ENCODE measurements at places on chromosomes 13 and 19.

- DNase-seq = peak; percentile 42
Observed at GRCh38 chr19:58559275-58560006, 1.0 kb upstream of the UBE2M start.

- DNase-seq = no peak
Observed at GRCh38 chr13:48776401-48776800, 122.7 kb downstream of the CYSLTR2 start.

DNA sequence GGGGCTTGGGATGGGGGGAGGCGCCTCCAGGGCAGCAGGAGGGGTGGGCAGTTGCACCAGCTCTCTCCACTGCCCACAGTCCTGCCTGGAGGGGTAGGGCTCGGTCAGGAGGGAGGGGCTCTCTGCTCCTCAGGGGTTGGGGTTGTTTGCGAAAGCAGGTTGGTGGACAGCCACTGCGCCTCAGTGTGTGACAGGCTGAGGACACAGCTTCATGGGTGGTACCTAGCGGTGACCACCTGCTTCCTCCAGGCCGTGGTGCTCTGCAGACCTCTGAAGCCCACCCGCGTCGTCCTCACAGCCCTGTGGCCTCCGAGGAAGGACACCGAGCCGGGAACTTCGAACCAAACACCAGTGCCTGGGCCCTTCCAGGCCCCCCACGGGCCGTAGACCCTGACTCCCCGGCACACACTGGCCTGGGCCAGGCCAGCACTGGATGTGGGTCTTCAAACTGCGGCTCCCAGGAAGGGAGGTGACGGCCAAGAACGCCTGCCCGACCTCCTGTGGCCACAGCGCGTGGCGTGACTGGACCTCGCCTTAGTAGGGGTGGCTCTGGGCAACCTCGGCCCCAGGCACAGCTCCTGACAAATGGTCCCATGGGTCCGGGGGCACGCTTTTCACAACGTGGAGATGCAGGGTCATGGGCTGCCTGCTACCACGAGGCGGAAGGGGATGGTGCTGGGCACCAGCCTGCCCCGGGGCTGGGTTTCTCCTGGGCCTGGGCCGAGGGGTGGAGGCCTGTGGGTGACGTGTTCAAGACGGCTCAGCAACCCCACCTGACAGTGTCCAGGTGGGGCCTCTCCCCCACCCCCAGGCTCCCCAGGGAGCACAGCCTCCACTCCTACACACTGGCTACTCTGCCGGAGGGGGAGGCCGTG lies 173.2 kb downstream of the KDM4B start:
- no peak for DNase-seq

GRCh38 chr13:109642358-109642757 lies 144.0 kb downstream of the IRS2 start:
- DNase-seq = no peak

- no peak for DNase-seq
Observed at GRCh38 chr19:45276284-45276687, 25.2 kb downstream of the MARK4 start.

DNA sequence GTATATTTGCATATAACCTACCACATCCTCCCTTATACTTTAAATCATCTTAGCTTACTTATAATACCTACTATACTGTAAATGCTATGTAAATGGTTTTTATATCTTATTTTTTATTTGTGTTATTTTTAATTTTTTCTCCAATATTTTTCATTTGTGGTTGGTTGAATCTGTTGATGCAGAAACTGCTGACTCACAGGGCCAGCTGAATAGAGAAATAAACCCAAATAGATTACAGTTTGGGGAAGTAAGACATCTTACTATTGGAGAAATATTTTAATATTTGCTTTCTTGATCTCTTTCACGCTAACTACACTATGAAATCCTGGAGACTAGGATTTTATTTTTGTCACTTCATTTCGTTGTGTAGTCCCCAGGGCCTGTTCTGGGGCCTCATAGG lies 7.1 kb downstream of the SMAD9 start:
- no peak for DNase-seq

DNA sequence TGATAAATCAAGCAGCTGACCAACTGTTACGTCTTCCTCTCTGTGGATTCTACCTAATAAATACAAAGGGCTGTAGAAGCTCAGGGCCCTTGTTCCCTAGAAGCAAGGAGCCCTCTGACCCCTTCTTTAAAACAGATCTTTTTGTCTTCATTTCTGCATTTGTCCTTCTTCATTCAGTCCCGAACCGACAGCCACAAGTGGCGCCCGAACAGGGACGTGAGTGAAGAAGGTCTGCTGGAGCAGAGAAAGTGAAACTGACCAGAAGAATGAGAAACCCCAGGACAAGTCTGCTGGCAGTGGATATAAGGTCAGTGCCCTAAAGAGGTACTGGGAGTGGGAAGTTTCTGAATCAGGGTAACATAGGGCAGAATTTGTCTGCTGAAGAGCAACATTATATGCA lies 13.1 kb downstream of the ZNF773 start:
- no peak for DNase-seq

- no peak for DNase-seq
Observed at GRCh38 chr19:16111909-16112752, 442 bp downstream of the RAB8A start.

DNA sequence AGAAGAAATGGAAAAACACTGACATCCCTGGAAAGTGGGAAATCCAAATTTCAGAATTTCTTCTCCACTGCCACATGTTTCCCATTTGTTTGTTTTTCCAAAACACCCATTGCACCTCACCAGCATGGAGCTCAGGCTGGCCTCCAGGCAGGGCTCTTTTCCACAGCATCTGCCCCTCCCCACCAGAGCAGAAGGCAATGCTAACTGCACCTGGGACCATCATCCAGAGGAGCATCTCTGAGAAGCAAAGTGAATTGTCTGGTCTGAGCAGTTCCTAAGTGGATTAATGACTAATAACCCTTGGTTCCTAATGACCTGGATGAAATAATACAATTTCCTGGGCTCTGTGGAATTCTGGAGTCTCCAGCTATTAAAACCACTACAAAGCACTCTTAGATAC lies 8.8 kb upstream of the CYSLTR2 start:
- no peak for DNase-seq

GRCh38 chr19:18951721-18952281 lies 10.8 kb upstream of the HOMER3 start:
- DNase-seq = no peak

- no peak for DNase-seq
Observed at GRCh38 chr19:49114630-49115363, 627 bp downstream of the LIN7B start.

DNA sequence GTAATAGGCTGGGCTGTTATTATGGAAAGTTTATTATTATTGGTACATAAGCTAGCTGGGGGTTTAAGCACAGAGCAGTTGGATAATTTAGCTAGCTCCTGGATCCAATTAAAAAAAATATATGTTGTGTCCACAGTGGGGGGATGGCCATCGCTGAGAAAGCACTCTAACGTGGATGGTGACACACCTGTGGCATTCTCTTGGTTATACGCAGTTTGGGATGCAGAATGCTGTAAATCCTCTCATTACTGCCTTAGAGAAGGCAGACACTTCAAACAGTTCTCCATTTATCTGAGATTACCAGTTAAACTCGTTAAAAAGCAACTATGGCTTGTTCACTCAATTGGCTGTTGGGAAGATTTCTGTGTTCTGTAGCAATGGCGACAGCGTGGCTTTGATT lies 2.4 kb upstream of the ZNF536 start:
- no peak for DNase-seq

GRCh38 chr13:35882722-35883497 lies 248.3 kb downstream of the DCLK1 start:
- no peak for DNase-seq

GRCh38 chr13:41384749-41385503 lies 72.4 kb upstream of the RGCC start:
- DNase-seq = no peak

DNA sequence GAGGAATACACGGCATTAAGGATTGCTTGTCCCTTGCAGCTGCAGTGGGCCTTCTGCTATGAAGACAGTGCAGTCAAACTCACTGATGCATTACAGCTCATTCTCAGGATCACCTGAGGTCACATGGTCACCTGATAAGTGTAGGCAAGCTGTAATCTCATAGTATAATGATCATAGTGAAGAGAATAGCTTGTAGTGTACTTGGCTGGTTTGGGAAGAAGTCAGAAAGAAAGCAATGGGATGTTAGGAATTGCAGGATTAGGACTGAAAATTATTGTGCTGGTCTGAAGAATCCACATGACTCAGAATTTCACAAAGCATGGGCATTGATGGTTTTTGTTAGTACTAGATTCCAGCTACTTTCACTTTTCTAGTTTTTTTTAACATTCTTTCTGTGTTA lies 76.7 kb downstream of the MBNL2 start:
- DNase-seq = no peak

- no peak for DNase-seq
Observed at GRCh38 chr13:33956346-33956745, 138.4 kb downstream of the RFC3 start.

- DNase-seq = no peak
Observed at GRCh38 chr13:94709001-94709834, 3.1 kb downstream of the SOX21 start.

- DNase-seq = no peak
Observed at GRCh38 chr13:103656311-103656710, 590.1 kb upstream of the SLC10A2 start.

DNA sequence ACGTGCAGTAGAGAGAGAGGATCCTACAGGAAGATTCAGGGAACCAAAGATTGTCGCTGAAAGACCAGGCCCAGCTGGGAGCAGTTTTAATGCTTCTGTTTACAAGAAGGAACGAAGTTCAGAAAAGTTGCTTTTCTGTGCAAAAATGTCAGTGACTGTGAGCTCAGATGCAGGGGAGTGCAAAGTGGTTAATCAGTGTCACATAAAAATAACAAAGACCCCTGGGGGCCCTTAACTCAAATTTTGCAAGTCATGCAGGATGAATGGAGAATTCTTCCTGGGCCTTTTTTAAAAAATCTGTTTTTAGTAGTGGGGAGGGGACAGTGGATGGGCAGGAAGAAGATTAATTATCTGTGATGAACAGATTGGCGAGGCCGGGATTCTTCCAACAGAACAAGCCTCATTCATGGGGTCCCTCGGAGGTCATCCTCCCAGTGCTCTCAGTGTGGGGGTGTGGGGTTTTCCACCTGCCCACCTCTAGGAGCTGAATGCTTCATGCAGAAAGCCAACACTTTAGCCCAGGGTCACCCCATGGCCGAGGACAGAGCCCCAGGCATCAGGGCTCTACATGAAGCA lies 167.2 kb downstream of the UQCRFS1 start:
- no peak for DNase-seq

GRCh38 chr13:110140099-110140498 lies 166.9 kb downstream of the COL4A1 start:
- no peak for DNase-seq

- no peak for DNase-seq
Observed at GRCh38 chr13:111899714-111900389, 167.1 kb upstream of the SOX1 start.

DNA sequence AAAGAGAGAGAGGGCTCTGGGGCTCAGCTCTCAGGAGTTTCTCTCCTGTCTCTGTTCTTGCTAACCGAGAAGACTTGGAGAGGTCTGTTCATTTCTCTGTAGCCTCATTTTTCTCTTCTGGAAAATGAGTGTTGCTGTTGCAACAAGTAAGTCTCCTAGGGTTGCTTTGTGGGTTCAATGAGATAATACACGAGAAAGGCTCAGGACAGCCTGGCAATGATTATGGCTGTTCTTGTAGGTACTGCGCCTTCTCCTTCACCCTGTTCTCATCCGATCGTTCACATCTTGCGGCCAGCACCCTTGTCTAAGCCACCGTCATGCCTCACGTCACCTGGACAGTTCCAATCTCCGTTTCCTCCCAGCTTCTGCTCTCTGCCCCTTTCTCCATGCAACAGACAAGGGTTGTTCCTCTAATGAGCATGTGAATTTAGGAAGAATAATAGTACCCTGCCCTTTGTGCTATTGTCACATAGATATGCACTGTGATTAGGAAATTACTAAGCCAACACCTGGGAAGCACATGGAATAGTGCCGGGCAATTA lies 4.2 kb downstream of the C5AR1 start:
- no peak for DNase-seq

DNA sequence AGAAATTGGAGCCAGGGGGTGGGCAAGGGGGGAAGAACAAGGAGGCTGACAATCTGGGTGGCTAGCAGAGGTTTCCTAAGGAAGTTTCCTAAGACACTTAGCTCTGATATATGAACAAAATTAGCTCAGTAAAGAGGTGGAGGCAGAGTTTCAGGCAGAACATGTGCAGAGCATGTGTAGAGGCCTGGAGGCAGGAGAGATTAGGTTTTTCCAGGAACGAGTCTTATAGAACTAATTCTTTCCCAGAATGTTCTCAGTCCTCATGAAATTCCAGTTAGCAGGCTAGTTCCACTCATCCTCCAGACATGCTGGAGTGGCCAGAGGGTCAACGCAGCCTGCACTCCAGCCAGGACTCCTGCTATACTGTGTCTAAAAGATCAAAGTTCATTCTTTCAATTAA lies 184.7 kb downstream of the LACC1 start:
- DNase-seq = no peak

- DNase-seq = peak; percentile 15
Observed at GRCh38 chr13:20161275-20161950, 561 bp upstream of the GJA3 start.

DNA sequence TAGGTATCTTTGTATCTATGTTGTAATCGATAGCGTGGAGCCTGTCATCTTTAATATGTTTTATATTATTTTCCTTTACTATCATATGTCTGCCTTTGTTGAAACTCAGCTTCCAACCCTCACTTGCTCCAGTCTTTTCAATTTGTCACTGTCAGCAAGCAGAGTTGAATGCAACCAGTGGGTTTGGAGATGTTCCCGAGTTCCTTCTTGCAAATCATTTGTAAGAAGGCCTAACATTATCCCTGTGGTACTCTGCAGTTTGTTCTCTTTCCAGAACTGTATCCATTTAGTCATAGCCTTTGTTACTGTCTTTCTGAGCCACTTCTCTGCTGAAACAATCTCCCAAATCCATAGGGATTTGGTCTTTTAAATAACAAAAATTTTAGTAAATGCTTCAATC lies 41.8 kb downstream of the RNASEH2B start:
- no peak for DNase-seq

GRCh38 chr13:23377983-23378632 lies 55.4 kb downstream of the SACS start:
- no peak for DNase-seq

GRCh38 chr13:48615049-48615448 lies 38.7 kb upstream of the CYSLTR2 start:
- DNase-seq = no peak

DNA sequence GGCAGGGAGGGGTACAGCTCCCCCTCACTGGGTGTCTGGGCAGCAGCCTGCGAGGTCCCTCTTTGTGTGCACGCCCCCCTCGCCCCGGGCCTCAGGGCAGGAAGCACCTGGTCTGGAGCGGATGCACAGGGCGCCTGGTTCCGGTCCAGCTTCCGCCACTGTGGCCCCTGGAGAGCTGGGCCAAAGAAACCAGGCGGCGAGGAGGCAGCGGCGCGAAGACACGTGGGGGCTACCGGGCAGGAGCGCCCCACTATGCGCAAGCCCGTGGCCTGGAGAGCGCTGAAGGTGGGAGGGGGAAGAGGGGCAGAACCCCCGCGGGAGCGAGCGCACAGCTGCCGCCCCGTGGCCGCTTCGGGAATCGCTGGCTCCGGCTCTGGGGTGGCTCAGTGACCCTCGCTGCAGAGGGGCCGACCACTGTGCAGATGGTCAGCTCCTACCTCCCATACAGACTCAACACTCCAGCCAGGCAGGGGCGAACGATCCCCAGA lies 1.7 kb upstream of the LYL1 start:
- DNase-seq = no peak
